ENCODE measurements at places on chromosomes 11 and 22. TPM values are rescaled to one million over a fixed set of nuclear protein-coding genes. Genes with fewer than 3 reads are reported as not detected.

Gene EPS8L2
- 45.1 TPM for total RNA-seq

Gene INS
- 1.9 TPM for total RNA-seq

Gene PHETA2
- total RNA-seq = 24.4 TPM

GRCh38 chr11:35105319-35106079 lies 33.5 kb upstream of the CD44 start:
- DNase-seq = peak; percentile 74
- H3K4me3 ChIP-seq = no peak overlapping the region
- H3K27ac ChIP-seq = peak overlapping the region; percentile 88
- H3K4me1 ChIP-seq = peaks cover 4% of the 10 kb centered on the region

- no peak overlapping the region for H3K4me3 ChIP-seq
- no peaks in the 10 kb centered on the region for H3K27me3 ChIP-seq
- peaks cover 3% of the 10 kb centered on the region for H3K4me1 ChIP-seq
- no peak for DNase-seq
- no peaks in the 10 kb centered on the region for H3K36me3 ChIP-seq
Observed at GRCh38 chr11:67561971-67562619, 21.5 kb upstream of the GSTP1 start.

GRCh38 chr11:88521799-88522201 lies 184.3 kb upstream of the CTSC start:
- H3K4me3 ChIP-seq = no peak overlapping the region
- no peak for DNase-seq
- no peaks in the 10 kb centered on the region for H3K4me1 ChIP-seq
- H3K36me3 ChIP-seq = no peaks in the 10 kb centered on the region
- H3K27ac ChIP-seq = no peak overlapping the region

- H3K4me1 ChIP-seq = no peaks in the 10 kb centered on the region
- no peak overlapping the region for H3K27ac ChIP-seq
- H3K36me3 ChIP-seq = no peaks in the 10 kb centered on the region
- no peaks in the 10 kb centered on the region for H3K27me3 ChIP-seq
- H3K4me3 ChIP-seq = no peak overlapping the region
Observed at GRCh38 chr11:57904376-57904775, 119.3 kb upstream of the OR9Q1 start.

- H3K4me3 ChIP-seq = no peak overlapping the region
- H3K27ac ChIP-seq = no peak overlapping the region
- H3K27me3 ChIP-seq = no peaks in the 10 kb centered on the region
- no peak for DNase-seq
- H3K4me1 ChIP-seq = no peaks in the 10 kb centered on the region
Observed at GRCh38 chr22:38968801-38969200, 11.4 kb downstream of the APOBEC3A start.
